NCI-H510A treated with DMSO at 0.1 percent for 48 hours (cell line): ENCODE measurements at places on chromosomes 2 and 18.

- DNase-seq: no peak
Observed at GRCh38 chr18:46141199-46141598, 37.0 kb downstream of the HAUS1 start.

DNA sequence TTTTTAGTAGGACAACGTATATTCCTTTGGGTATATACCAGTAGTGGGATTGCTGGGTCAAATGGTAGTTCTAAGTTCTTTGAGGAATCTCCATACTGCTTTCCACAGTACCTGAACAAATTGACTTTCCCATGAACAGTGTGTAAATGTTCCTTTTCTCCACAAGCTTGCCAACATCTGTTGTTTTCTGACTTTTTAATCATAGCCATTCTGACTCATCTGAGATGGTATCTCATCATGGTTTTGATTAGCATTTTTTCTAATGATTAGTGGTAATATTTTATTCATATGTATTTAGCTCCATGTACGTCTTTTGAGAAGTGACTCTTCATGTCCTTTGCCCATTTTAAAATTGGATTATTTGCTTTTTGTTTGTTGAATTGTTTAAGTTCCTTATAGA is 58.4 kb upstream of the CERS6 start:
- DNase-seq: no peak

DNA sequence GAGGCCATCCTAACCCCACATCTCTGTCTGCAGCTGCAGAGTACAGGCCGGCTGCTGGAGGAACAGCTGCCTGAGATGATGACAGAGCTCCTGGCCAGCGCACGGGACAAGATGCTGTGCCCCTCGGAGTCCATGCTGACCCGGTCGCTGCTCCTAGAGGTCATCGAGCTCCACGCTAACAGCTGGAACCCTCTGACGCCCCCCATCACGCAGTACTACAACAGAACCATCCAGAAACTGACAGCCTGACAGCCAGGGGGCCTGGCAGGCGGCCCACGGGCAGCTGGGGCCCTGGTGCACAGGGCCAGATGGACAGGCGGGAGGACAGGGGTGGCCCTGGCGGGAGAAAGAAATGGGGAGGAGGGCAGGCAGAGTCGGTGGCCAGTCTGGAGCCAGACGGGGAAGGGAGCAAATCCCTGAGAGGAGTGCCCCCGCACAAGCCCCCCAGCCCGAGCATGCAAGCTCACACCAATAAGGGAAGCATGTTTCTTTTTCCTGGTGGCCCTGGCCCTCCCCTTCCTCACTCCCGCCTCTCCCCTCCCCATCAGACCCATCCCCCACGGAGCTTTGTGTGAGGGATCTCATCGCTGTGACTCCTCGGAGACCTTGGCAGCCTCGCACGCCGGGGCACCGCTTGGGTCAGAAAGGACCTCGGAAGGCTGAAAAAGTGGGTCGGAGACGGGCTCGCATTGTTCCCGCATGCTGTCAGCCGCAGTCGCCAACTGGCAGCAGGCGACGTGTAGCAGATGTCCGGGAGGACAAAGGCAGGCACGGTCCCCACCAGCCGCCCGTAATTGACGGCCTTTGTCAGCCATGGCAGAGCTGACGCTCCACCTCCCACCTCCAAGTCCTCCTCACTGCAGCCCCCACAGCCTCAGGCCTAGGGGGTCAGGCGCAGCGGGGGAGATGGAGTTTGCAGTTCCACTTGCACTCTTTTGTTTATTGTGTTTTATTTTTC is 91.2 kb downstream of the SMAD7 start:
- no peak for DNase-seq

DNA sequence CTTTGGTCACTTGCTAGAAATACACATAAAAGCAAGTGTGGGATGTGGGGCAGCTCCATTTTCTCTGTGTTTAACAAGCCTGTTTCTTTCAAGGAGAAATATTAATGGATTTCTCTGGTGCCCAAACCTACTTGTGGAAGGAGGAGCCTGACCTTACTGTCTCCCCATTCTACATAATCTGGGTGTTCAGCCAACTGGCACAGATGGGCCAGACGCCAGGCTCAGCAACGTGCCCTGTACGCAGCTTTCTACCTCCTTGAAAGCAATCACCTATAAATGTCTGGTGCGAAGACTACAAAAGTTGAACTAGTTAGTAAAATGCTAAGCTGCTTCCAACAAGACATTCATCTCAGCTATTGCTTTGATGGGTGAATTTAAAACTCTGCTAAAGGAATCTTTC is 33.2 kb upstream of the MYO3B start:
- no peak for DNase-seq

- DNase-seq: no peak
Observed at GRCh38 chr2:170142502-170142901, 35.4 kb upstream of the MYO3B start.

DNA sequence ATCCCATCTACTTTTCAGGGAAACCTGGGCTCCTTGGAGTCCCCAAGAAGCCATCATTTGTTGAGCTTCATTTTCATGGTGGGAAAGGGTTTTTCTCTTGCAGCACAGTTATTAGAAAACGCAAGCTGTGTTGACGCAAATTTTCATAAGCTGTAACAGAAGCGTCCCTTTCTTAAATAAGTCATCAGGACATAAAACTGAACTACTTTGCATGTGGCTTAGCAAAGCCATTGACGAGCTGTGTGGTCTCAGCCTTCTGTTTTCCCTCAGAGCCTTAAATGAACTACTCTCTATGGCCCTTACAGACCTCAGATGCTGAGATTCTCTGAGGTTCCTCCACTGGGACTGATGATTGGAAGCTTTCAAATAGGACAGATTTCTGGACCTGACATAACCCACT is 85.1 kb downstream of the ARL4C start:
- no peak for DNase-seq

DNA sequence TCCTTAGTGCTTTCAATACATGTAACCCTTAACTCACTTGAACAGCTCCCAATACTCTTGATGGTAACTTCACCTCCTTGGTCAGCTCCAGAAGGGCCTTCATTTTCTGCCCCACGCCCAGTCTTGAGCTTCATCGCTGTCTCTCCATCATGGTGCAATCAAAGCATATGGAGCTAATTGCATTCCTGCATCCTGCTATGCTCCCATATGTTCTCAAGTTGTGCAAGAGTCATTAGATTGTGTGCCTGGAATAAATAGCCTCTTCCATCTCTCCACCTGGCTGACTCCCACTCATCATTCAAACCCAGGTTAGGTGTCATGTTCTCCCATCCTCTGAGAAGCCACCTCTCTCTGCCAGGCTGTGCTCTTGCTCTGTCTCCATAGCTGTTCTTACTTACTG is 364.5 kb upstream of the RGPD4 start:
- DNase-seq: peak; percentile 26

GRCh38 chr18:398935-399630 is 101.4 kb downstream of the COLEC12 start:
- peak; percentile 31 for DNase-seq

- no peak for DNase-seq
Observed at GRCh38 chr2:38560092-38560491, 42.6 kb downstream of the HNRNPLL start.

DNA sequence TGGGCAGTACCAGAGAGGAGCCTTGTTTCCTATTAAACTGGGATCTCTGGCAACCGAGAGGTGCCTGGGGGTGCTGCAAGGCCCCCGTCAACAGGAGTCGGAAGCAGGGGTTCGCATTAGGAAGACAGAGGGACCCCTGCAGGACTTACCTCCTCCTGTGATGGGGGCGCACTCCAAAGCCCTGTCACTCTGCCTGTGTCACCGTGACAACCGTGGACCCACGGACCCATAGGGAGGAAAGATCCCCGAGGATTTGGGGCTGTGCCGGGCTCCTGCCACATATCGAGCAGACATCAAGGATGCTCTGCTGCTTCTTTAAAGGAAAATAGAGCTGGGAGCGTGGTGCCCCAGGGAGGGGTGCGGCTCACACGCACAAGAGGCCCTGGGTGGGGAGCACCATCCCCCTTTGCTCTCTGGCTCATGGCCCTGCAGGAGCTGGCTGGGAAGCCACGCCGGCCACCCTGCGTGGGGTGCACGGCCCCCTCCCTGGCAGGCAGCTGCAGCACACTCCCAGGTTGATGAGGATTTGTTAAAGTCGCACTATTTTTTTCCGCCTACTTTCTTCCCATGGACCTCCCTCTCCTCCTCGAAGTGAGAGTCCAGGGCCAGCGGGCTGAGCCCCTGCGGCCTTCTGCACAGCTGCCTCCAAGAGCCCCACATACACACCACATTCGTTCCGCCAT is 167.5 kb downstream of the TWIST2 start:
- DNase-seq: no peak

DNA sequence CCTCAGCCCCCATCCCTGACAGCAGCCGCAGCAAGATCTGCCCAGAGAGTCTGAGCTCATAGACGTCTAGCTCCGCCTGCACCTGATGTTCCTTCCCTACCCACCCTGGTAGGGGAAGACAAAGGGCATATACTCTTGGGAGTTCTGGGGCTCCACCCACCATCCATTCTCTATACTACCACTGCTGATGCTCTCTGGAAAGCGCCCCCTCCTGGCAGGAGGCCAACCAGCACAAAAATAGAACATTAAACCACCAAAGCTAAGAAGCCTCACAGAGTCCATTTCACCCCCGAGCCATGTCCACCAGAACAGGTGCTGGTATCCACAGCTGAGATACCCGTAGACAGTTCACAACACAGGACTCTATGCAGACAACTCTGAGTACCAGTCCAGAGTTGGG is 662.6 kb upstream of the FAM98A start:
- DNase-seq: no peak

DNA sequence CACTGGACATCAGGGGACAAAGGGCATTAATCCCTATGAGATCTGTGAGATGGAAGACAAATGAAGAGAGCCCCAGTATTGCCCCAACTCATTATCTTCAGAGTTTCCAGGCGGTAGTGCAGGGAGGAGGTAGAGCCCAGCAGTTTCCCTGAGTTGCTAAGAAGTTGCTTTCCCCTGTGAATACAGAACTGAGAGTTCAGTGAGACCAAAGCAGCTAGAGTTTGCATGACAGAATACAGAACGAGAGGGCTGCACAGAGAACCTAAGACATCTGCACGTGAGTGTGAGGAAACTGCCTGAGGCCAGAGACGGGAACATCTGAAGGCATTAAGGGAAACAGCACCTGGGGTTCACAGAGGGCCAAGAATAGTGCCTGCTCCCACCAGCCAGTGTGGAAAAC is 18.1 kb upstream of the PGAP1 start:
- no peak for DNase-seq

GRCh38 chr18:79642626-79643025 is 37.0 kb upstream of the CTDP1 start:
- no peak for DNase-seq

DNA sequence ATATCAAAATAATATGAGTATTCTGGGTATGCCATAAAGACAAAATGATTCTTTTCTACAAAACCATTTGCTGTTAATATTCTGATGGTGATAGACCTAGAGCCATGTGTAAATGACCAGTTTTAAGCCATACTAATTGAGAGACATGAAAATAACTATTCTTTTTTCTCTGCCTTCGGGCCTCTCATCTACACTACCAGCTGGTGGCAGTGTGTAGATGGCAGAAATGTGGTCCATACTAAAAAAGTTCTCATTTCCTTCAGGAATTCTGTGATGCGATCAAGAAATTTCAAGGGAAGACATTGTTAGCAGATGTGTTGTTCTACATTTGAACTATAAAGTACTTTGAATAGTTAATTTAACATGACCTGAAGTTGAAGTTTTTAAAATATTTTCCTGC is 485.2 kb downstream of the TRIB2 start:
- peak; percentile 10 for DNase-seq

GRCh38 chr2:176099728-176100546 is at the start of gene HOXD12:
HOXD12 (plus strand) TSS chr2:176099795; CDS start chr2:176099802, 7 bp downstream.
- DNase-seq: no peak

- no peak for DNase-seq
Observed at GRCh38 chr18:55121397-55122170, 162.3 kb upstream of the CCDC68 start.

GRCh38 chr2:240972636-240973521 is 25.5 kb upstream of the SNED1 start:
- DNase-seq: no peak

DNA sequence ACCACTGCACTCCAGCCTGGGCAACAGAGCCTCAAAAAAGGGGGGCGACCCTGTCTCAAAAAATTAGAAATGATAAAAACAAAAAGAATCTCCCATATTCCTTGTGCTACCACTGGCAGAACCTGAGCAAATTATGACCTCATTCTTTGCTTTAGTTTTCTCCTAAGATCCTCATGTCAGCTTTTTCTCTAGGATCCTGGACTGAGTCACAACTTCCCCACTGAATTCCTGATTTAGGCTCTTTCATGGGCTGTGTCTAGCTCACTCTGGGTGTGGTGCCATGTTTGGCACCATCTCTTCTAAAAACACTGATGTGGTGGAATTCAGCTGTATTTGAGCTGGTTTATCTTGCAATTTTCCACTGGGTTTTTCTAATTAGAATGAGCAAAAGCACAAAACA is 37.1 kb downstream of the EXOC6B start:
- DNase-seq: no peak

GRCh38 chr2:158325782-158326340 is 130.7 kb downstream of the CCDC148 start:
- no peak for DNase-seq

DNA sequence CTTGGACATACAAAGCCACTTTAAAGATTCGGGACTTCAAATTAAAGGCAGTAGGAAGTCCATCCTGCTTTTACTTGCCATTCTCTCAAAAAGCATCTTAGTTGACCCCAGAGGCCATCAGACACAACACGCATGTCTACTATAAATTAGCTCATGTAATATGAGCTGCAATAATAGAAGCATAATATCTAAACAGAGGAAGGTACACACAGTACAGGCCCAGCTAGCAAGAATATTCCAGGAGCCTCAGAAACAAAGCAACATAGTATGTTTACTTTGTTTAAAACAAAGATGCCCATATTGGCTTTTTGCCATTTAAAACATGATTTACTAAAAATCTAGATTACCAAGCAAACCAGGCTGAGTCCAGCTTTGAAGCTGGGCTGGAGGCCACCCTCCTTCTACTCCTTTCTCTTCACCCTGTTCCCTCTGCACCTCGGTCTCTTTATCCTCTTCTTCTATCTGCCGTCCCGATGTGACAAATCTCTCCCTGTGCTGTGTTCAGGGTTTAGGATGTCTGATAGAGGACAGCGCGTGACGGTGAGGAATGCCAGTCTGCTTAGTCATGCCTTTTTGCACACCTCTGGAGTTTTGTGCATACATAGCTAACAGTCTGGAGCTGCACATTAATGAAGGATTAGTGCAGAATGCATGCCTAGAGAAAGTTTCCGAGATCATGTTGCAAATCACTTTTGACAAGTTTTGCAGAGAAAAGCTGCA is 28.2 kb downstream of the DTNA start:
- peak; percentile 79 for DNase-seq

GRCh38 chr2:210072493-210072892 is 70.1 kb downstream of the RPE start:
- no peak for DNase-seq

DNA sequence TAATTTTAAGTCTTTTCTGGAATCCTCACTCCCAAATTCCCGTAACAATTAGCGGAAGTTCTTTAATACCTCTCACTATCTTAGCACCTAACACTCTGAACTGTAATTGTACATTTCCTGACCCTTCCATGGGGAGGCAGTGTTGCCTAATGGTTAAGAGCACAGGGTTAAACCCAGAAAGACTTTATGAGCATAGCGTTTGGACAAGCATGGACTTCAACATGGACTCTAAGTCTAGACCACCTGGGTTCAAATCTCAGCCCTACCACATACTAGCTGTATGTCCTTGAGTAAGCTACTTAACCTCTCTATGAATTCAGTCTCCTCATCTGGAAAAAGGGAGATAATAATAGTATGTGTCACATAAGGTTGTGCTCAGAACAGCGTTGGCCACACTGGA is 13.0 kb downstream of the ANTXR1 start:
- DNase-seq: peak; percentile 25

- DNase-seq: no peak
Observed at GRCh38 chr2:239853706-239854327, 171.3 kb downstream of the NDUFA10 start.

- DNase-seq: peak; percentile 76
Observed at GRCh38 chr2:112121682-112122254, 16.4 kb upstream of the FBLN7 start.
